ENCODE measurements at places on chromosomes 2 and 18.

- DNase-seq, result no peak
Measured at GRCh38 chr2:156513219-156513618, 77.0 kb downstream of the GPD2 start.

DNA sequence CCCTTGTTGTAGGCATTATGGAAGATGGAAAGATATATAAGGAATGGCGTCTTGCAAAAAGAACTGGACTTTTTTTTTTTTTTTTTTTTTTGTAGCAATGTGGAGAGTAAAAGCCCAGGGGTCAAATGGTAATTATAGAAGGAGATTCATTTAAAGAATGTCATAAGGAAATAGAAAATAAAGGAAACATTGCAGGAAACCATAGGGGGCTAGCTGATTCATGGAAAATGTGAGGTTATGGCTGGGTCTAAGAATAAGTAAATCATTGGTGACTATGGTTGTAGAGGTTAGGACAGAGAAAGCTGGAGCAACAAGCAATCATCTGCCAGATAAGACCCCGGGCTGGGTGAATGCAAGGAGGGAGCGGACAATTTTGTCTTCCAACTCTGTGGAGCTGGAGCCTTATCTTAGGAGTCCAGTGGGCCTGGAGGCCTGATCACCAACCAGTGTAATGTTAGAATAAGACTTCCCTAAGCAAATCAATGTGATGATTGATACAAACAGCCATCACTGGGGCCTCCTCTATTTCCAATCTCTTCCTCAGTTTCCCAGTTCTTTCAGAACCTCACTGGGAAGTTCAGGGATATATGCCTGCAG is 201.2 kb upstream of the TNP1 start:
- DNase-seq, result no peak

GRCh38 chr2:36663851-36664695 is 32.4 kb upstream of the VIT start:
- DNase-seq, result no peak

- DNase-seq, result no peak
Measured at GRCh38 chr2:113937501-113937900, 47.6 kb downstream of the ACTR3 start.

- DNase-seq, result no peak
Measured at GRCh38 chr2:173986805-173987204, 21.6 kb upstream of the SP3 start.

- DNase-seq, result no peak
Measured at GRCh38 chr2:108632332-108633160, 86.7 kb upstream of the RANBP2 start.

Measured in stimulated activated CD8-positive, alpha-beta memory T cell treated with anti-CD3 and anti-CD28 coated beads, Interleukin-2, amount 100 ng/mL, for 48 hours (primary cell).